ENCODE measurements at places on chromosomes 3 and 15.

GRCh38 chr3:46085421-46086082 is 58.3 kb upstream of the XCR1 start:
- no peak for DNase-seq

GRCh38 chr15:63506537-63507035 is 2.2 kb downstream of the USP3 start:
- DNase-seq = no peak

DNA sequence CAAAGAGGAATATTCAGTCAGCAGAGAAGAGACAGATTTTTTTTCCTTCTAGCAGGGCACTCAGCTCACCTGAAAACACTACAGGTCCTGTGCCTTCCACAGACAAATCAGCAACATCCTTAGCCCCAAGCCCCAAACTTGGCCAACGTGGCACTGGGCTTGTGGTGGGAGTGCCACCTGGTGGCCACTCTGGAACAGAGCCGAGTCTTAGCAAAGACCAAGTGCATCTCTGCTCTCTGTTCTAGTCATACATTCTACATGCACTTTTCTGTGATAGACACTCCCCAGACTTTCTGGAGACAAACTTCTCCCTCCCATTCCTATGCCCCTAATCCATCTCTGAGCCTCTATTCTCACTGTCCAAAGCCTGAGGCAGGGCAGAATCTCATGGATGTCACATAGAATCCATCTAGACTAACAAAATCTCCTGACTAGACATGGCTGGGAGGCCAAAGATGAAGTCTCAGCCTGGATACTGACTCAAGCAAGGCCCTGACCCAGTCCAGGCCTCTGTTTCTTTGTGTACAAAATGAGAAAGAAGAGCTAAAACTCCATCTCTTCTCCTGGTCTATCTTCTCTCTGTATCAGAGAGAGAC is 5.1 kb upstream of the SEMA7A start:
- peak; percentile 55 for DNase-seq

- DNase-seq = no peak
These were observed 44.5 kb downstream of the GBE1 start for GRCh38 chr3:81716870-81717509.

DNA sequence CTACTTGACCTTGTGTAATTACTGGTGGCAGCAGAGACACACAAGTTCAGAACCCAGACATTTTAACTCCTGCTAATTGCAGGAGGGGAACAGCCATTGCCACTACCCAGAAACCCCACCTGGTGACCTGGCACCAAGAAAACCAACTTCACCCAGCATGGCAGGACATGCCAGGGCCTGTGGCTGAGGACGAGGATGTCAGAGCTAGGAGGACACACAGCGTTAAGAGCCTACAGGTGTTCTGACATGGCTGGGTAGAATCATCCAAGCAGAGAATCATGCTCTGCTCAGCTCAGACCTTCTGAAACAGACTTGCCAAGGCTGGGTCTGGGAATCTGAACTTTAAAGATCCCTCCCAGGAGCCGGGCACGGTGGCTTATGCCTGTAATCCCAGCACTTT is 11.7 kb upstream of the SPATA12 start:
- no peak for DNase-seq

GRCh38 chr3:168071591-168072322 is 24.0 kb downstream of the GOLIM4 start:
- no peak for DNase-seq

DNA sequence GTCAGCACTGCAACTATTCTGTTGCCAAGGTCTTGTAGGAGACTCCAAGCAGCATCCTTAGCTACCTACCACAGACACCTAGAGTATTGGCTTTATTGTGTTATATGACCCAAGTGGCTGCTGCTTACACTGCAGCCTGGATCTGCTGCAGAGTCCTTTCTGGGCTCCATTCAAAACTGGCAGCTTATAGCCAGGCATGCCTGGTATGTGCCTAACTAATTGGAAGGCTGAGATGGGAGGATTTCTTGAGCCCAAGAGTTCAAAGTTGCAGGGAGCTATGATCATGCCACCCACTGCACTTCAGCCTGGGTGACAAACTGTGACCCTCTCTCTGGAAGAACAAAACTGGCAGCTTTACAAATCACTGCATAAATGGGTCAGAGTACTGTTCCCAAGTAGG is 8.6 kb downstream of the NDUFB4 start:
- DNase-seq = no peak

- DNase-seq = no peak
These were observed 78.4 kb downstream of the FSIP1 start for GRCh38 chr15:39704235-39704634.

- no peak for DNase-seq
These were observed 168.9 kb downstream of the KLHL25 start for GRCh38 chr15:85625856-85626255.

DNA sequence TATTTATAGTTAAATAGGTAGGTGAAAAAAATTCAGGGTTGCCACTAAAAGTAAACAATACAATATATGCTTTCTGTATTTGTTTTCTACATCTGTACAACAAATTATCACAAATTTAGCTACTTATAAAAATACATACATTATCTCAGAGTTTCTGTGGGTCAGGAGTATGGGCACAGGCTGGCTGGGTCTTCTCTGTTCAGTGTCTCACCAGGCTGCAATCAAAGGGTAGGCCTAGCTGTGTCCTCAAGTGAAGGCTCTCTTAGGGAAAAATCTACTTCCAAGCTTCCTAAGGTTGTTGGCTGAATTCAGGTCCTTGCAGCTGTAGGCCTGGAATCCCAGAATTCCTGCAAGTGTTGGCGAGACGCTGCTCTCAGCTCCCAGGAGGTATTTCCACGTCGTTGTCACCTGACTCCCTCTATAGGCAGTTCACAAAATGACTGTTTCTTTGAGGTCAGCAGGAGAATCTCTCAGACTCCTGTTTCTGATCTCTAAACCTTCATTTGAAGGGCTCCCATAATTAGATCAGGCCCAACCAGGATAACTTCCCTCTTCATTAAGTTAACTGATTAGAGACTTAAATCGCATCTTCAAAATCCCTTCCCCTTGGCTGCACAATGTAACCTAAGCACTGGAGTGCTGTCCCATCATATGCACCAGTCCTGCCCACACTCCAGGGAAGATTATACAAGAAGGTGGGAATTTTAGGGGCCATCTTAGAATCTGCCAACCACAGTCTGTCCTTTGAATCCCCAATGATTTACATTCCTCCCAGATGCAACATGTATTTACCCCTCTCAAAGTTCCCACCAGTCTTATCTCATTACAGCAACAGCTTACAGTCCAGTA is 296.6 kb downstream of the SUCLG2 start:
- DNase-seq = no peak

DNA sequence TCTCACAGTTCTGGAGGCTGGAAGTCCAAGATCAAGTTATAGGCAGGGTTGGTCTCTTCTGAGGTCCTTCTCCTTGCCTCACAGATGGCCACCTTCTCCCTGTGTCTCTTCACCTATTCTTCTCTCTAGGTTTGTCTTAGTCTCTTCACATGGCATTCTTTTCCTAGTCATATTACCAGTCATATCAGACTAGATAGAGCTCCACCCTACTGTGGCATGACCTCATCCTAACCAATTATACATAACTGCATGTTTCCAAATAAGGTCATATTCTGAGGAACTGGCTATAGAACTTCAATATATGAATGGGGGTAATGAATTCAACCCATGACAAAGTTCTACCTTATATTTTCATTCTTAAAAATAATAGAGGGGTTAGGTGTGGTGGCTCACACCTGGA is 196.4 kb upstream of the UBE3A start:
- no peak for DNase-seq

- no peak for DNase-seq
These were observed 3.6 kb downstream of the RBMS3 start for GRCh38 chr3:29284497-29284896.

- DNase-seq = no peak
These were observed 57.2 kb downstream of the SEC22A start for GRCh38 chr3:123258811-123259420.

DNA sequence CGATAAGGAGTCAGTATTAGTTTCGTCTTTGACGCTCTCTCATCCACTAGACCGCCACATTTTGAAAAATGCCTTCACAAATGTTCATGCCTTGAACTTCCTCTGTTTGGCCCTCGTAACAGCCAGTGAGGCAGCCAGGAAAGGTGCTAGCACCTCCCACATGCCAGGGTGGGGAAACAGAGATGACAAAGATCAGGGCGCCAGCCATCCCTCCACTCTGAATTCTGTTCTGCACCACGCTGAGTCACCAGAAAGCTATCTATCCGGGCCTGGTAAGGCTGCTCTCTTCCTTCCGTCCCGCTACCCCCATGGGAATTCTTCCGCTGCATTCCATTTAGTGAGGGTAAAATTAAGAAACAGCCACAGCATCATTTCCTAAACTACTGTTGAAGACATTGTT is 31.3 kb upstream of the BCL2L10 start:
- DNase-seq = no peak

- no peak for DNase-seq
These were observed 20.1 kb upstream of the PLSCR5 start for GRCh38 chr3:146625186-146625775.

- no peak for DNase-seq
These were observed 30.4 kb downstream of the GOLGA6L2 start for GRCh38 chr15:23416349-23417276.

DNA sequence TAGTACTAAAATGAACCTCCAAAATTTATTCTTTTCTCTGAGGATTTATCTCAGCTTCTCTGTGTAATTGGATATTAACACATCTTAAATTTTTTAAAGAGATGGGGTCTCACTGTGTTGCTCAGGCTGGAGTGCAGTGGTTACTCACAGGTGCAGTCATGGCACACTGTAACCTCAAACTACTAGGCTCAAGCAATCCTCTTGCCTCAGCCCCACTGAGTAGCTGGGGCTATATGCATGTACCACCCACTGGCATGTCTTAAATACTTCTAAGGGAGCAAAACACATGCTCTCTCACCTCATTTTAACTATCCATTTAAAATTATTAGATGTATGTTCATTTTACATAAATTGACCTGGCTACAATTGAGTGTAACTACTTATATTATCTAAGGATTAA is 11.3 kb upstream of the TMEM87A start:
- DNase-seq = no peak

- DNase-seq = no peak
These were observed 37.6 kb downstream of the TMCC1 start for GRCh38 chr3:129855832-129856419.

- DNase-seq = no peak
These were observed 2.8 kb downstream of the ABHD2 start for GRCh38 chr15:89090791-89091626.

DNA sequence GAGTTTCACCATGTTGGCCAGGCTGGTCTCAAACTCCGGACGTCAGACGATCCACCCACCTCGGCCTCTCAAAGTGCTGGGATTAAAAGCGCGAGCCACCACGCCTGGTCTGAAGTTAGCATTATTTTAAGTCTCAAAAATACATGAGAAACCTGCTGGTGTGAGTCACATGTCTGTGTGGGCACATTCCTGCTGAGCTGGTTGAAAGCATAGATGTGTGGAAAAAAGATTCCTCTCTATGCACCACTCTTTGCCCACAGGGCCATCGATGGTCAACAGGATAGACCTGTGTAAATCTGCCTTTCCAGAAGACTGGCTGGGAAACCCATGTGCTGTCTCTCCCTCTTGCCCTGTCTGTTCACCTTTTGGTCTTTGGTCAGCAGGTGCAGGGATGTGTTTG is 63.5 kb downstream of the CHRD start:
- DNase-seq = no peak

- no peak for DNase-seq
These were observed 145.0 kb downstream of the LRRK1 start for GRCh38 chr15:101063891-101064794.

- peak; percentile 69 for DNase-seq
These were observed 72.6 kb upstream of the ZBED2 start for GRCh38 chr3:111667621-111668239.

GRCh38 chr15:94747510-94747909 is 516.1 kb downstream of the MCTP2 start:
- no peak for DNase-seq

GRCh38 chr15:91022075-91022831 is at the start of gene VPS33B:
VPS33B (minus strand) TSS chr15:91022594; CDS start chr15:91022249, 345 bp downstream.
- DNase-seq = peak; percentile 63

Measured in GM12878 (cell line).